ENCODE measurements at places on chromosomes 12 and 14.

DNA sequence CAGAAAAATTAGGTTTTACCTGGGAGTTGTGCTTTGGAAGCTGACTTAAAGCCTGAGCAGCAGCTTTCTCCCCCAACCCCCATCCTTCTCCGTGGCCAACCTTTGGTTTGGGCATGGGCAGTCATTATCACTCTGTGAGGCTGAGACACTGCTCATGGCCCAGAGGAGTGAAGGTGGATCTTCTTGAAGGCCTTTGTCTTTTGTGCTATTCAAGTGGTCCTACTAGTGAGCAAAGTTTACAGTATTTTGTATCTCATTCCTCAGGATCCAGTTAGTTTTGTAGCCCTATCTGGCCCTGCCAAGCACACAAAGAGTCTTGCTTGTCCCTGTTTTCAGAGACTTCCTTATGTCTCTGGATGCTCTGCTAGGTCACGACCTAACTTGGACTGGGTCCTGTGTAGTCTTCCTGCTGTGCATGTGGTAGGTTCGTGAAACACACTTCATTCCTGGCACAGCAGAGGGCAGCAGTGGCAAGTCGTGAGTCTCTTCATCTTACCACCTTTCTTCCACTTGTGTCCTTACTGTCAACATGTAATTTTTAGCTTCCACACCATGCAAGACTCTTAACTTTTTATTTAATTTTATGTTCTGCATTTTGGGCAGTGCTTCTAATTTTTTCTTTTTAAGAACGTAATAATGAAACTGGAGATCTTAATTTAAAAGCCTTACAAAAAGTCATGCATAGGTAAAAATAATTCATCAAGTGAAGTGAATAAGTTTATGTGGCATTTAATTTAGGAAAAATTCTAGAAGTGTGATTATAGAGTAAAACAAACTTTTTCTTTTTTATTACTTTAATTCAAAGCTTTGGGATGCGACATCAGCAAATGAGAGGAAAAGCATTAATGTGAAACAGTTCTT is 53.7 kb downstream of the APAF1 start:
- DNase-seq, result peak; percentile 26

DNA sequence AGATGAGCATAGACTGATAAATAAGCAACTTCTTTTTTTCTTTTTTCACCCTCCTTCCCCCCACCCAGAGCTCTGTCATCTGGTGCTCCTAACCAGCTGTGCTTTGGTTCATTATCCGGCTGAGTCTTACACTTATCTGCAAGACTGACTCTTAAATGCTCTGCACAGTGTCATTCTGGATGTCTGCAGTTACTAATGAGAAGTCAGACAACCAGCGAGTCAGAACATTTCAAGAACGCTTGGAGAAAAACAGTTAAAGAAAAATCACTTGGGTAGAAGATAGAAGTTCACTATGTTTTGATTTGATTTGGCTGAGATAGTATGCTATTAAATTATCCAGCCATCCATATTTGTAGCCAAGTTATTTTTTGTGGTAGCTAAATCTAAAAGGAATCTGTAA is 328.9 kb upstream of the PRICKLE1 start:
- DNase-seq, result no peak

GRCh38 chr14:96894966-96895365 is 97.8 kb downstream of the VRK1 start:
- DNase-seq, result no peak

- no peak for DNase-seq
These were observed 44.3 kb downstream of the SCYL2 start for GRCh38 chr12:100311317-100311716.
